ENCODE measurements at places on chromosomes 11 and 22. TPM values are rescaled to one million over a fixed set of nuclear protein-coding genes. Genes with fewer than 3 reads are reported as not detected.

Gene PGA4
- total RNA-seq, result 3.7 TPM

Gene OR52A1
- not detected for total RNA-seq

Gene YIF1A
- total RNA-seq, result 63.9 TPM

Gene UPK3A
- not detected for total RNA-seq

Gene CCDC89
- total RNA-seq, result 1.3 TPM

Gene ST14
- total RNA-seq, result 4.9 TPM

DNA sequence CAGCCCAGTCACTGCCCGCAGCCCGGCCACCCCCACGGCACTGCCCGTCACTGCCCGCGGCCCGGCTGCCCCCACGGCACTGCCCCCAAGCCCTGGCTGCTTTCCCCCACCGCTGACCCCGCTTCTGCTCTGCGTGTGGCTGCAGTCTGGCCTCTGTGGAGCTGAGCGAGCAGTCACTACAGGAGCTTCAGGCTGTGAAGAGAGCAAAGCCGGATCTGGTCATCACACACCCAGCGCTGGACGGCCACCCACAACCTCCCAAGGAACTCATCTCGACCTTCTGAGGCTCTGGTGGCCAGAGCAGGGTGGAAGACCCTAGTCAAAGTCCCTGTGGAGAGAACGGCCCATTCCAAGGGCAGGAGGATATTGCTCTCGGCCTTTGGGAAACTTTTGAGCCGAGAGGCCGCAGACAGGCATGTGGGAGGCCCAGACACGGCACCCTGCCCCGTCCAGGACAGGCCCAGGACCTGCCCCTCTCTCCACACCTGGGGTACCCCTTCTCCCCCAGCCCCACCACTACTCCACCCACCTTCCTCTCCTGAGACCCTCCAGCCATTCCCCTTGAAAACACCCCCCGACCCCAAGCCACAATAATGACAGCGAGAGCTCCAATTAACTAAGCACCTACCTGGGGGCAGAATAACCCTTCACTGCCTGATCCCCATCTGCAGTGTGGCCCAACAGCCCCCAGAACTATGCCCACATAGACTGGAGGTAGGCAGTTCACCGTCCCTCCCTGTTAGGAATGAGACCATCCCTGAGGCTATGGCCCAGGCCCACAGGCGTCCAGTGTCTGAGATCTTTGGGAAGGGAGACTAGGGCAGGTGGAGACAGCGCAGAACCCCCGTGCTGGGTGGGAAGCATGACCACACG, 3.7 kb upstream of the PGGHG start:
- peak; percentile 43 for DNase-seq

DNA sequence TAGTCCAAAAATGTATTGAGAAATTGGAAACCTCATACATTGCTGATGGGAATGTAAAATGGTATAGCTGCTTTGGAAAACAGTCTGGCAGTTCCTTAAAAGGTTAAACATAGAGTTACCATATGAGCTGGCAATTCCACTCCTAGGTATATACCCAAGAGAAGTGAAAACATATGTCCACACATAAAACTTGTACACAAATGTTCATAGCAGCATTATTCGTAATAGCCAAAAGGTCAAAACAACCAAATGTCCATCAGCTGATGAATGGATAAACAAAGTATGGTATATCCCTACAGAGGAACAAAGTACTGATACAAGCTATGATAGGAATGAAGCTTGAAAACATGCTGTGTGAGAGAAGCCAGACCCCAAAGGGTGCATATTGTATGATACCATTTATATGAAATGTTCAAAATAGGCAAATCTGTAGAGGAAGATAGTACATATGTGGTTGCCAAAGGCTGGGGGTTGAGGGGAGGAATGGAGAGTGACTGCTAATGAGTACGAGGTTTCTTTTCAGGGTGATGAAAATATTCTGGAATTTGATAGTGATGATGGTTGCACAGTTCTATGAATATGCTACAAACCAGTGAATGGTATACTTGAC, 85.8 kb downstream of the ZBTB16 start:
- DNase-seq, result no peak

- no peak for DNase-seq
These were observed 728.0 kb downstream of the DLG2 start for GRCh38 chr11:84899134-84899533.

GRCh38 chr22:44576311-44577260, 78.6 kb upstream of the RTL6 start:
- peak; percentile 78 for DNase-seq

DNA sequence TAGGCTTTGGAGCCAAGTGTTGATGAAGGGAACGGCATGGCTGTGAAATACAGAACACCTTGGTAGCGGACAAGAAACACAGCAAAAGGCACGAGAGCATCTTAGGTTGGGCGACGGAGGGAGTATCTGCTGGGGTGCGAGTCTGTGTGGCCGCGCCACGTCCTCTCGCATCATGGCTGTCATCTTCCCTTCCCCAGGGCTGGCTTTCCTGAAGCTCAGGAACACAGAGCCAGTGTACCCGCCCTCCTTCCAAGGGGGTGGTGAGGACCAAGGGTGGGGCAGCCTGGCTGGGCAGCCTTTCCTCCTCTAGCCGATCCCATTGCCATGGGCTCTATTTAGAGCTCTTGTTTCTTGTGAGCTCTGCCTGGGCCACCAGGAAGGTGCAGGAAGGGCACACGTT, 154.4 kb downstream of the FEZ1 start:
- peak; percentile 43 for DNase-seq

DNA sequence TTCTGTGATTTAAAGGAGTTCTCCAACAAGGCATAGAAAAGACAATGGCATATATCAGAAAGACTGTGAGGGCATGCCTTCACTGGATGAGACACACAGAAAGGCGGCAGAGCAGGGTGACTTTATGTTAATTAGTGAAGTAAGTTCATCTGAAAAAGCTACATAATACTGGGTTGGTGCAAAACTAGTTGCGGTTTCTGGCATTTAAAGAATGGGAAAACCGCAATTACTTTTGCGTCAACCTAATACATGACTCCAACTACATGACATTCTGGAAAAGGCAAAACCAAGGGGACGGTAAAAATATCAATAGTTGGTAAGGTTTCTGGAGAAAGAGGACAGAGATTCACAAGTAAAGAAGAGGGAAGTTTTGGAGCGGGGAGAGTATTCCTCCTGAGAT, 5.1 kb downstream of the RFPL1 start:
- no peak for DNase-seq

DNA sequence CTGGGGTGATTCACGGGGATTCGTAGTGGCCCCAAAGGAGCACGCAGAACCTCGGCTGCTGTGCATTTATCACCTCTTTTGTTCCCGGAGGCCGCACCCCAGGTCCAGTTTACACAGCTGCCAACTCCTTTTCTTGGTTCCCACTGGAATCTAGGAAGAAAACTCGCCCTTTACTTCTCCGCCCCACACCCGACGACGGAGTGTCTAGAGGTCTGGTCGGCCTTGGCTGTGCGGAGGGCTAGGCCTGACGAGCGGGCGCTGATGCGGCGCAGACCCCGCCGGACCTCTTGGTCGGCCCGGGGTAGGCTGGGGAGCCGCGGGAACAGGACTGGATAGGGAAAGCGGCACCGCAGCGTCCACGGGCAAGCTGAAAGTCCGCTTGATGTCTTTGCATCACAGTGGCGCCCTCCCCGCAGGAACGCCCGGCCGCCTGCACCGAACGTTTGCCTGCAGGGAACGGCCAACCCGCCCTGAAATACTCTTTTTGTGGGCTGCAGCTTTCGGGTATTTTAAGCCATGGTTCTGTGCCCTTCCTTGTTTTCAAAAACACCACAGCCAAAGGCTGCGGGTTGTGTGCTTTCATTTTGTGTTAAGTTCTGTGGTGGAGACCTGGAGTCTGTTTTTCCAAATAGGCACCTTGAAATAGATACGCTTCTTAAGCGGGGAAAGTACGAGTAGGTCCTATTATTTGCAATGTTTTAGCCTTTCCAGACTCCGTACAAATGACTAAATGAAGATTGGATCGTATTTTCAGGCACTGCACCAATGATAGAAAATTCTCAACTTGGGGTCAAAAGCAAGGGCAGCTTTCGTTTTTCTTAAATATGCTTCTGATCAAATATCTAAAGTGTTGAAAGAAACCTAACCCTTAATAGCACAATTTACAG, 829 bp upstream of the ZBED5 start:
- DNase-seq, result no peak

DNA sequence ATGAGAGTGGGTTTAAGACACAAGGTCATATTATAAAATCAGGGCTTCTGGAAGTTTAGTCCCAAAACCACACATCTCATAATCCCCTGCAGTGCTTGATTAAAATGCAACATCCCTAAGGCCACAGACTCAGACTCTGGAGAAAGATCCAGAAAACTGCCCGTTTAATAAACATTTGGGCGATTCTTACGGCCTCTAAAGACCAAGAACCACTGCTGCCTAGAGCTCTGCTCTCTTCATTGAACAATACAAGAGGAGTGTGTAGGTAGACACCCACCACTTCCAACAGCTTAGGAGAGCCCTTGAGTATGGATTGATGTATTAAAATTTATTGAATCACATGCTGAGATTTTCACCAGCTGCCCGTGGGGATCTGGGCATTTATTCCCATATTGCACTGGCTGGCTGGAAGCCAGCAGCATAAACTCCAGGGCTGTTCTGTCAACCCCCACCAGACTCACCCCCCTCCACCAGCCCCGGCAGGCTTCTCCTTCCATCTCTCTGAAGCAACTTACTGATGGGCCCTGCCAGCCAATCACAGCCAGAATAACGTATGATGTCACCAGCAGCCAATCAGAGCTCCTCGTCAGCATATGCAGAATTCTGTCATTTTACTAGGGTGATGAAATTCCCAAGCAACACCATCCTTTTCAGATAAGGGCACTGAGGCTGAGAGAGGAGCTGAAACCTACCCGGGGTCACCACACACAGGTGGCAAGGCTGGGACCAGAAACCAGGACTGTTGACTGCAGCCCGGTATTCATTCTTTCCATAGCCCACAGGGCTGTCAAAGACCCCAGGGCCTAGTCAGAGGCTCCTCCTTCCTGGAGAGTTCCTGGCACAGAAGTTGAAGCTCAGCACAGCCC, 749 bp upstream of the BEST1 start:
- peak; percentile 91 for DNase-seq

GRCh38 chr11:64670975-64671374, 52.0 kb downstream of the NRXN2 start:
- no peak for DNase-seq

DNA sequence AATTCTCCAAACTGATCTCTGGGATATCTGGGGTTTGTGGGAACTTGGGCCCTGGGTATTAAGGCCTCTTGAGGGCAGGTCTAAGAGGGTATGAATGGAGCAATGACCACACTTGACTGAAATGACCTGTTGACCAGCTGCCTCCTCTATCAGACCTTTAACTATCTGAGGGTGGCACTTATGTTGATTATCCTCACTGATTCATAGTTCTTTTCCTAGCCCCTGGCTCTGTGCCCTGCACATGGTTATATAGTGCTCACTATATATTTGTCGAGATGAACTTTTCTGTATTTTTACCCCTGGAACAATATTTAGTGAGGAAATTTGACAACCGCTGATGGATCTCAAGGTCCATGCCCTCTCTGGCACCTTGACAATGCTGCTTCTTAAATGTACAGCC, 305.5 kb upstream of the PLET1 start:
- DNase-seq, result no peak

- no peak for DNase-seq
These were observed 961 bp downstream of the SUSD2 start for GRCh38 chr22:24181996-24182899.

DNA sequence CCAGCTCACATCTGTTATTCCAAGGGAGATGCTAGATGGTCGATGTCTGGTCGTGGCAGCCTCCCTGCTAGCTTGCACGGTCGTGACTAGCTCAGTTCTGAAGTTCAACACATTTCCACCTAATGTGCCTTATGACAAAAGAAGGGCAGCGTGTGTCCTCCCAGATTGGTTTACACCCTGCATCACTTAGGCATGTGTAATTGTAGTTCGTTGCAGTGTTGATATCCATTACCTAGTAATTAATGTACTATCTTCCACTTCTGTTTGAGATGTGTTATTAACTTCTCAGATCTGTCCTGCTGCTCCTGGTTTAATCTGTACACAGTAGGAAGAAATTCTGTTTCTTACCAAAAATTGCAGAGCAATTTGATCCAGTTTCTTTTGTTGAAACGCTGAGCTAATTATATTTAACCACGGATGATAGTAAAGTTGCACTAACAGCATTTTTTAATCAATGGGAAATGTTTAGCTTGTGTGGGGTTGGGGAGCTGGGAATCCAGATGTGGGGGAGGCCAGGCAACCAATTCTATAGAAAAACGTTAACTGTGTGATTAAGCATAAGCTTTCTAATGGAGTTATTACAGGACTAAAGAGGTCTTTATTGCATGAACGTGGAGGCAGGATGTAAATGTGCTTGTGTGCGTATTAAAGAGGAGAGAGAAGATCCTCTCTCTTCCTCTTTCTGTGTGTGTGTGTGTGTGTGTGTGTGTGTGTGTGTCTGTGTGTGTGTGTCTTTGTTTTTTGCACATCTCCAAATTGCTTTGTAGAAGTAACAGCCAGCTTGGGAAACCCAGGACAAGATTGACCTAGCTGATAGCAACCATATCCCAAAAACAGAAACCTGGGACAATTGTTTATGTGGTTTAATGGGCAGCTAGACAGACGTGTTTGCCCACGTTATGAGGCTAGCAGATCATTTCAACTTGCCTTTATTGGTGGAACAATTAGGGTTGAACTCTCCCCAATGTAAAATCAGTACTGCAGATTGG, 145.7 kb upstream of the TTC12 start:
- DNase-seq, result no peak

GRCh38 chr11:32610797-32611352, 27.2 kb downstream of the EIF3M start:
- DNase-seq, result no peak

GRCh38 chr11:34656062-34656720, 35.3 kb downstream of the EHF start:
- DNase-seq, result no peak

- DNase-seq, result no peak
These were observed 766.2 kb upstream of the LRRC4C start for GRCh38 chr11:42225664-42226063.

- DNase-seq, result no peak
These were observed 854.3 kb downstream of the LUZP2 start for GRCh38 chr11:25350899-25351803.

DNA sequence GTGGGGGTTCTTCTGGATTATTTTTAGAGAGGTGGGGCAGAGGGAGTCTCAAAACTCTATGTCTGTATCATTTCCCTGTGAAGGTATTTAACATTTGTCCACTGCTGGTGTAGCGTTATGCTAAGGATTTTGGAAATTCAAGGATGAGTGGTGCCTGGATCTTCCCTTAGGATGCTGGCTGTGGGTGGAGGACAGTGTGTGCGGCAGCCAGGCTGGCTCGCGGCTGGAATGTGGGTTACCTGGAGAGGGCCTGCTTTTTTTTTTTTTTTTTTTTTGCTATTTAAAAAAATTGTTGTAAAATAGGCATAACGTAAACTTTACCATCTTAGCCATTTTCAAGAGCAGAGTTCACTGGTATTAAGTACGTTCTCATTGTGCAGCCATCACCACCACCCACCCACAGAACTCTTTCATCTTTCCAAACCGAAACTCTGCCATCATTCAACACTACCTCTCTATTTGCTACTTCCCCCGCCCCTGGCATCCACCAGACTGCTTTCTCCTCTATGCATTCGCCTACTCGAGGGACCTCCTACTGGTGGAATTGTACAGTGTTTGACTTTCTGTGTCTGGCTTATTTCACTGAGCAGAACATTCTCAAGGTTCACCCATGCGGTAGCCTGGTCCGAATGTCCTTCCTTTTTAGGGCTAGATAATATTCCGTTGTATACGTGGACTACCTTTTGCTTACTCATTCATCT, 67.1 kb downstream of the PARVB start:
- no peak for DNase-seq

- DNase-seq, result no peak
These were observed 3.9 kb downstream of the CBL start for GRCh38 chr11:119210050-119210449.

- no peak for DNase-seq
These were observed 19.6 kb downstream of the RHOD start for GRCh38 chr11:67076202-67076601.
